ENCODE measurements at places on chromosomes 1 and 21.

GRCh38 chr1:6172549-6172948 lies 7.6 kb downstream of the CHD5 start:
- no peak for DNase-seq

- DNase-seq, result no peak
These were observed 8.3 kb upstream of the ATF3 start for GRCh38 chr1:212600071-212600915.

DNA sequence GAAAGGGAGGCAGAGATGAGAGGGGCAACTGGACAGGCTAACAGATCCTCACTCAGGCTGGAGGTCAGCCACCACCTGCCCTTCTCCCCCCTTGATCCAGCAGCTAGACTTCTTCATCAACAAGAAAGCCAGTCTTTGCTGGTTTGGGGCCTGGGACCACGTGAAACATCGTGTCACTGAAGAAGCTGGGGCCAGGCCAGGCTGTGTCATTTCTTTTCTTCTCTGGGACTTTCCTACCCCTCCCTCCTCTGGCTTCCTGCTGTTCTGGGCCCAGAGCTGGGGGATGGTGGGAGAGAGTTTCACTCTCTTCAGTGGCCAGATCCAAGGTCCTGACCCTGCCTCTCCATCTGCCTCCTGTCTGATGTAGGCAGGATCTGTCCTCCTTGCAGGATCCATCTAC lies 18.1 kb upstream of the SLC26A9 start:
- no peak for DNase-seq

GRCh38 chr1:180524160-180524914 lies 22.0 kb upstream of the ACBD6 start:
- no peak for DNase-seq

Measured in effector CD4-positive, alpha-beta T cell (primary cell).